ENCODE measurements at places on chromosomes 11 and 22. TPM values are rescaled to one million over a fixed set of nuclear protein-coding genes. Genes with fewer than 3 reads are reported as not detected.

RAB38 gene
- 1.9 TPM for total RNA-seq

ARCN1 gene
- total RNA-seq = 105 TPM

KCNE3 gene
- 6.7 TPM for total RNA-seq

ACCSL gene
- total RNA-seq = not detected

SLC22A25 gene
- total RNA-seq = not detected

- H3K36me3 ChIP-seq = no peaks in the 10 kb centered on the region
- no peak overlapping the region for H3K4me3 ChIP-seq
- H3K27ac ChIP-seq = no peak overlapping the region
- no peaks in the 10 kb centered on the region for H3K27me3 ChIP-seq
Measured at GRCh38 chr22:43427296-43428004, 15.6 kb downstream of the MPPED1 start.

DNA sequence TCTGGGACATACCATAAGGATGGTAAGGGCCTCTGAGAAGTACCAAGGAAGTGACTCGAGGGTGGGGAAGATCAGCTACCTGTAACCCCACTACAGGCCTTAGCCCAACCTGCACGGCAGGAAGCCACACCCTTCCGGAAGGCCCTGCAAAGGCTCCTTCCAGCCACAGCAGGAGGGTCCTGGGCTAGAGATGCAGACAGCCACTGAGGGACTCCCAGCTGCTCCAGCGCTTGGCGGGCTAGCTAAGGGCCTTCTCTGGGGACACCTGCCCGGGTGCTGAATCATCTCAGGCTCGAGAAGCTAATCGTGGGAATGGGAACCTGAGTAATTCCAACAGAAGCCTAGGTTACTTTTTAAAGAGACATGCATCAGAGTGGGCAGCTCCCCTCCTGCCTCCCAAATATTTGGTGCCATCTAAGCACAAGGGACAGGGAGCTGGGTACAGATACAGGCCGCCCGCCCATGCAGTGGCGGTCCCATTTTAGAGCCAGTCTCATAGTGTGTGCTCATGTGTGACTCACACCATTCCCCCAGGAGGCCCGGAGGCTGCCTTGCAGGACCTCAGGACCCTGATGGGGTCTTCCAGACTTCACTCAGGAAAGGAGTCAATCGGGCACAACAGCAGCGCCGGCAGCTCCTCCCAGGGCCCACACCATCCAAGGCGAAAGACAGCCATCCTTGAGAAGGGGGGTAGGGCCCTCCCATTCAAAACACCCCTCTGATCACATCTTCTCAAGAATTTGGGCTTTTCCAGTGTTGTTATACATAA is 8.0 kb downstream of the MYH9 start:
- H3K4me3 ChIP-seq = no peak overlapping the region
- H3K27me3 ChIP-seq = no peaks in the 10 kb centered on the region
- H3K27ac ChIP-seq = no peak overlapping the region
- DNase-seq = no peak
- no peaks in the 10 kb centered on the region for H3K36me3 ChIP-seq

DNA sequence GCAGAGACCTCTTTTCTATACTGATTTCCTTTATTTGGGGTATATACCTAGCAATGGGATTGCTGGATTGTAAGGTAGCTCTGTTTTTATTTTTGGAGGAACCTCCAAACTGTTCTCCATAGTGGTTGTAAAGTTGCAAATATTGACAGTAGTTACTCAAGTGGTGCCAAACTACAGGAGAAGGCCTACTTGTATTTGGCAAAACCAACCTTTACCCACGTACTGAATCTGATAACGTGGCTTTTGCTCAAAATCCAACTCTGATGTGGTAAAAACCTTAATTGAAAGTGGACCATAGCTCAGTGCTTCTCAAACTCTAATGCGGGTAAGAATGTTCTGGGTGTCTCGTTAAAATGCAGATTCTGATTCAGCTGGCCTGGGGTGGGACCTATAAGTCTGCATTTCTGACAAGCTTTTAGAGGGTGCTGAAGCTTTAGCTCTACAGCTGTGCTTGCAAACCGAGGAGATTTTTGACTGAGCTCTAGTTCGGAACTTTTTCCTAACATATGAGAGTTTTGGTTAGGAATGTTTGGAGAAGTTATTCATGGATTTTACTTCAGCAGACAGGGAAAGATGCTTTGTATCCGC is 69.8 kb downstream of the PACS1 start:
- H3K27ac ChIP-seq = no peak overlapping the region
- peaks cover 37% of the 10 kb centered on the region for H3K4me1 ChIP-seq
- H3K27me3 ChIP-seq = no peaks in the 10 kb centered on the region
- H3K4me3 ChIP-seq = no peak overlapping the region
- no peaks in the 10 kb centered on the region for H3K36me3 ChIP-seq

DNA sequence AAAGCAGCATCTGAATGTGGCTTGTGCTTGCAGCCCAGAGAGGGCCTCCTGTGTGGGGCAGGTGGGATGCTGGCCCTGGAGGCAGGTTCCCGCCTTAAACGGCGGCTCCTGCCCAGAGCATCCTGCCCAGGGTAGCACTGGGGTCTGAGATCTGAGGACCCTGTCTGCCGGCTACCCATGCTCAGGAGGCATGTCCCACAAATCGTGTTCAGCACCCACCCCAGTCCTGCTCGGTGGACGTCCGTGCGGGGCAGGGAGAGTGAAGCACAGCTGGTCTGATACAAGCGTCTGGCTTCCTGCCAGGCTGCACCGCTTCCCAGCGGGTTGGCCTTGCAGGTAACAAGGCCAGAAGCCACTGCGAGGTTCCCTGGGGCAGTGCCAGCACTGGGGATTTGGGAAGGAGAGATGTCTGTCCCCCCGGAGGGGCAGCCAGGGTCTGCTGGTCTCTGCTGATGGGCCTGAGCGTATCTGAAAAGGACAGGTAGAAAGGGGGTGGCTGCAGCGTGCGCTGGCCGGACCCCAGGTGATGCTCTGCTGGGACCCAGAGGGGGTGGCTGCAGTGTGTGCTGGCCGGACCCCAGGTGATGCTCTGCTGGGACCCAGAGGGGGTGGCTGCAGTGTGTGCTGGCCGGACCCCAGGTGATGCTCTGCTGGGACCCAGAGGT is 3.6 kb downstream of the TRABD start:
- peak; percentile 74 for DNase-seq
- peaks cover 26% of the 10 kb centered on the region for H3K4me1 ChIP-seq
- H3K4me3 ChIP-seq = no peak overlapping the region
- H3K36me3 ChIP-seq = no peaks in the 10 kb centered on the region
- H3K27me3 ChIP-seq = no peaks in the 10 kb centered on the region

- H3K36me3 ChIP-seq = no peaks in the 10 kb centered on the region
- no peak overlapping the region for H3K27ac ChIP-seq
- H3K4me1 ChIP-seq = no peaks in the 10 kb centered on the region
- H3K4me3 ChIP-seq = no peak overlapping the region
Measured at GRCh38 chr22:20819471-20819870, 39.1 kb downstream of the PI4KA start.

- no peak for DNase-seq
- no peak overlapping the region for H3K4me3 ChIP-seq
- no peaks in the 10 kb centered on the region for H3K27me3 ChIP-seq
- H3K27ac ChIP-seq = no peak overlapping the region
- no peaks in the 10 kb centered on the region for H3K36me3 ChIP-seq
Measured at GRCh38 chr11:47154616-47155570, 21.8 kb downstream of the ARFGAP2 start.

DNA sequence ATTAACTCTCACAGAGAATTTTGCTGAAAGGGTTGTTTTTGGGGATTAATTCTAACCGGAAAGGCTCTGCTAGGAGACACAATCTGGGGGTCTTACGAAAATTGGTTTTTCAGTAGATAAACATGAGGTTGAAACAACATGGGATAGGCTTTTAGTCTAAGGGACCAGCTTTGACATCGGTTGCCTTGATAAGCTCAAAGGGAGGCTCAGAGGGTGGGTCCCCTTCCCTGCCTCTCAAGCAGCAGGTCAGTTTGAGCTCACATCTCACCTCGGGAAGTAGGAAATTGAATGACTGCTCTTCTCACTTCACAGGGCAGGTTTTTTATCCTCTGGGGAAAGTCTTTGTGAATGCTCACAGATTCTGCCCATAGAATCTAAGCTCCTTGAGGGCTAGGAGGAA is 70.2 kb upstream of the KIRREL3 start:
- H3K36me3 ChIP-seq = no peaks in the 10 kb centered on the region
- no peak overlapping the region for H3K4me3 ChIP-seq
- H3K27me3 ChIP-seq = peaks cover 8% of the 10 kb centered on the region
- no peak for DNase-seq

DNA sequence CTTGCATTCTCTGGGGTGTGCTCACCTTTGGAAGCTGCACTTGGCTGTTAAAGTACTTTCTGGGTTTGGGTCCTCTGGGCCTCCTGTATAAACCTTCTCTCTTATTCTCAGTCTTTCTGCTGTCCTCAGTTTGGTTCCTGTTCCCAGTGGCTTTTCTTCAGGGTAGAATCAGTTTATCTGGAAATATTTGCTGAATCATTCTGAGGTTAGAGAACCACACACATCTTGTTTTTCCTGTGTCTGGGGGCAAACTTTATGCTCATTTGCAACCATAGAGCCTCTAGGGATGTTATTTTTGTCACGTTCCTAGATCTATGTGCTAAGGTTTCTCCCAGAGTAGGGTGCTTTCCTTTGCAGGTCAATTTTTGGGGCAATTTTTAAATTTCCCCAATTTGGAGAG is 224.3 kb upstream of the C11orf87 start:
- no peaks in the 10 kb centered on the region for H3K27me3 ChIP-seq
- no peak overlapping the region for H3K27ac ChIP-seq
- H3K4me3 ChIP-seq = no peak overlapping the region

- DNase-seq = no peak
- H3K27me3 ChIP-seq = no peaks in the 10 kb centered on the region
Measured at GRCh38 chr11:121889931-121890330, 226.1 kb downstream of the BLID start.

DNA sequence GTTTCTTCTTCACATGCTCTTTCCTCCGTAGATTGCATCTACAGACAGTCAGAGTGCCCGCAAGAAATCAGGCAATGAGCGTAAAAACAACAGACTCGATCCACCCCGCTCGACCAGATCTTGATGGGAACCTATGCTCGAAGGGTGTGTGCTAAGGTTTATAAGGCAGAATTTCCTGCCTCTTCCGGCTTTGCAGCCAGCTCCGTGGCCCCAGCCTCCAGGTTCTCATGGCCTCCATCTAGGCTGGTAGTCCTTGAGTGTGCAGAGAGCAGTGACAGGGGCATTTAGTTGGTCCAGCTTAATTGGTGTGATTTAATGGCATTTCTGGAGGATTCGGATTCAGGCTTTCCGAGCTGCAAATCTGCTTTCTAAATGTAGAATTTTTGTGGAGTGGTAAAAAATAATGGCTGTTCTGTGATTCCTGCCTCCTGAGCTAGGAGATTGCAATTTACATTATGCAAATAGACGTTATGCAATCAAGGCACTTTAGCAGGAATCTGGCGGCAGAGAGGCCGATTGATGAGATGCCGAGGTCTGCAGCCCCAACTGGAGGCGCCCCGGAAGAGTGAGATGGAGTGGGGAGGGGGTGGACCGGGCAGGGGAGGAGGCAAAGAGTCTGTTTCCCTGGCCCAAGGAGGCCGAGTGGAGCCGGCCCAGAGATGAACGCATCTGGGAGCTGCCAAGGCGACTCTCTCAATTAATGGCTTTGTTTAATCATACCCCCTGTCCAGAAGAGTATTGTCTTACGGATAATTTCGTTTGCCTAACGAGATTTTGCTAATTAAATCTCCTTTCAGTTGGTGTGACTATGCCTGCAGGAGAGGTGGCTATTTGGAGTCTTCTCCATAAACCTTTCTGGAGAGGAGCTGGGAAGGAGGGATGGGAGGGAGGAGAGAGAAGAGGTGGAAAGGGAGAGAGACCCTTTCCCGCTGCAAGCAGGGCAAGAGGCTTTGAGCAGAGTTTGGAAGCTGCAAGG is 75.3 kb downstream of the PKNOX2 start:
- no peaks in the 10 kb centered on the region for H3K4me1 ChIP-seq
- H3K27ac ChIP-seq = no peak overlapping the region
- DNase-seq = no peak
- H3K36me3 ChIP-seq = no peaks in the 10 kb centered on the region

Data from pancreas (tissue), 10 donors.